ENCODE measurements at places on chromosomes 5 and 9.

DNA sequence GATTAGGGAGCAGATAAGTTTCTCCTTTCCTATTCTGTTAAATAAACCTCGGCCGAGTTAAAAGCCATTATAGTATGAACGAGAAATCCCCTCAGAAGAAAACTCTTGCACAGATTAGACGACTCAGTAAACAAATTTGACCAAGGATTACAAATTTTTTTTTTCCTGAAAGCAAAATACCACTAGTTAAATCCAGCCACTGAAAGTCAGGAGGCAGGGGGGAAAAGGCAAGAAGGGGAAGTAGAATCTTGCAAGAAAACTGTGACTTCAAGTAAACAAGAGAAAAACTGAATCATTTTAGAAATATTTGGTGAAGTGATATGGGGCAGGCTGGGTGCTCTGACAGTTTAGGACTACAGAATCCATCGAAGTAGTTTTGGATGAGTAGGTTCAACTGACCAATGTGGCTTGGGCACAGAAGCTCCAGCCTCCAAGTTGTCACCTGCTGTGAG, 251.0 kb downstream of the DENND1A start:
- peak; percentile 3 for DNase-seq

DNA sequence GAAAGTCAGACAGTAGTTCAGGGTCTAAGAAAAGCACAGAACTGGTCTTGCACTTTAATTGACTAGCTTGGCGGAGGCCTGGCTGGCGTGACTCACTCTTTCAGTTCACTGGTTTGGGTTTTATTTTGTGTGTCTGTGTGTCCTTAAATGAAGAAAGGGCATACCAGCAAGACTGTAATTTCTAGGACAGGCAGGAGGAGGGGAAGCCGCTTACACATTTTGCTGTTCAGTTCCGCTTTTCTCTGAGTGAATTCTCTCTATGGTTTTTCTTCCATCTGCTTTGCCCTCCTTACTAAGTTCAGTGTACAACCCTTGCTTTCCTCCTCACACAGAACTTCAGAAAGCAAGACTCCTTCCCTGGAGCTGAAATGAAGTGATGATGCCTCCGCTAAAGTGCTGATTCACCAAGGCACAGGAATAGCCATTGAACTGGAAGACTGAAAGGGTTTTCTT, 150.8 kb downstream of the MEF2C start:
- peak; percentile 85 for DNase-seq

DNA sequence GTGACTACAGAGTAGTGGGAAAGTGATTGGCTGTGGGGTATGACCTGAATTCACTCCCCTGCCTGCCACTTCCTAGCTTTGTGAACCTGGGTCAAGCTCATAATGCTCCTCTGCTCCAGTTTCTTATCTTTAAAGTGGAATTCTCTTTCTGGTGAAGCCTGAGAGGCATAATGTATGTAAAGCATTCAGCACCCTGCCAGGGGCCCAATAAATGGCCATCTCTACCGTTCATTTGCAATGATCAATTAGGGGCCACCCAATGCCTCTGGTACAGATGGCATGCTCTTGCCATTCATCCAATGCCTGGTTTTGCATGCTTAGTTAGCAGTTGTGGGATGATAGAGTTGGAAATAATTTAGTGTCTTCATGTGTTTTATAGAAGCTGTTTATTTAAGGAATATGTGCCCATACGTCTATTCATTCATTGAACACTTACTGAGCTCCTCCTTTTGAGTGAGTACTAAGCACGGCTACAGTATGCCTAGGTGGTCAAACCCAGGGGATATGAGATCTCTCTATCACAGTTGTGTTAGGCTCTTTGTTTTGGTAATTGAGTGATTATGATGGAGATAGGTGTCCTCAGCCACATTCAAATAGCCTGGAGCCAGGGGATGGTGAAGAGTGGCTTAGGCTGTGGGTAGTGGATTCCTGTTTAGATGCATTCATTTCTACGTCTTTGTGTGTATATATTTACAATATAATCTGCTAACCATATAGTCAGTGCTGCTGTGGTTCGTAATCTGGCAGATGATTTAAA, 15.3 kb downstream of the ZNF462 start:
- no peak for DNase-seq

- DNase-seq: no peak
Observed at GRCh38 chr9:133916159-133916541, 76.0 kb downstream of the VAV2 start.

- no peak for DNase-seq
Observed at GRCh38 chr9:110750272-110750671, 81.7 kb downstream of the MUSK start.

DNA sequence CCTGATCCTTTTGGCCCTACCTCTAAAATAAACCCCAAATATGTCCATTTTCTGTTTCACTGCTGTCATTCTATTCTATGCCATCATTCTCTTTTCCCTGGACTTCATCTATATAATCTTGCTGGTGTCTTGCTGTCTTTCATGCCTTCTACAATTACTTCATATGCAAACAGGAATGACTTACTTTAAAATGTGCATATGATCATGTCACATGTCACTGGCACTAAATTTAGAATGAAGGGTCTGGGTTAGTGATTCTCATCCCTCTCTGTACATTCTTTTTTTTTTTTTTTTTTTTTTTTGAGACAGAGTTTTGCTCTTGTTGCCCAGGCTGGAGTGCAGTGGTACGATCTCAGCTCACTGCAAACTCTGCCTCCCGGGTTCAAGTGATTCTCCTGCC, 22.9 kb downstream of the FAF2 start:
- no peak for DNase-seq

GRCh38 chr9:76490249-76490990, 31.4 kb downstream of the GCNT1 start:
- DNase-seq: peak; percentile 14

GRCh38 chr9:17052626-17053025, 82.2 kb upstream of the CNTLN start:
- no peak for DNase-seq

- DNase-seq: no peak
Observed at GRCh38 chr5:2991884-2992283, 240.4 kb upstream of the IRX2 start.

- no peak for DNase-seq
Observed at GRCh38 chr5:171776213-171776612, 9.4 kb upstream of the SMIM23 start.

DNA sequence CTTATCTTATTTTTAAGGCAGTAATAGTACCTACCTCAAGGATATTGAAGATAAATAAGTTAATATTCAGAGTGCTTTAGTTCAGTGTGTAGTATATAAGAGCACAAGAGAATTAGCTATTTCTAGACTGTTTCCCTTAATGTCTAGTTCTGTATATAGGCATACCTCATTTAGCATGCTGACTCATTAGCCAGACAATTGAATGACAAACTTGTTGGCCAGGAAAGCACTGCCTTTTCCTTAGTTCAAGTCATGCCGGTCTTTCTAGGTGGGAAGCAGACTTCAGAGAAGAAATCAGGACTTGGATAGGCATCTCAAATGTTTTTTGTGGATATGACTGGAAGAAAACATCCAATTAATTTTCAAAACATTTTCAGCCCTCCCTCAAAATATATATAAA, 3.2 kb upstream of the FBXO4 start:
- DNase-seq: no peak

GRCh38 chr9:116643691-116644090, 43.4 kb upstream of the TRIM32 start:
- DNase-seq: no peak

- DNase-seq: no peak
Observed at GRCh38 chr5:36367524-36367923, 65.8 kb upstream of the RANBP3L start.

- DNase-seq: peak; percentile 42
Observed at GRCh38 chr9:70060883-70061507, 17.3 kb downstream of the MAMDC2 start.

DNA sequence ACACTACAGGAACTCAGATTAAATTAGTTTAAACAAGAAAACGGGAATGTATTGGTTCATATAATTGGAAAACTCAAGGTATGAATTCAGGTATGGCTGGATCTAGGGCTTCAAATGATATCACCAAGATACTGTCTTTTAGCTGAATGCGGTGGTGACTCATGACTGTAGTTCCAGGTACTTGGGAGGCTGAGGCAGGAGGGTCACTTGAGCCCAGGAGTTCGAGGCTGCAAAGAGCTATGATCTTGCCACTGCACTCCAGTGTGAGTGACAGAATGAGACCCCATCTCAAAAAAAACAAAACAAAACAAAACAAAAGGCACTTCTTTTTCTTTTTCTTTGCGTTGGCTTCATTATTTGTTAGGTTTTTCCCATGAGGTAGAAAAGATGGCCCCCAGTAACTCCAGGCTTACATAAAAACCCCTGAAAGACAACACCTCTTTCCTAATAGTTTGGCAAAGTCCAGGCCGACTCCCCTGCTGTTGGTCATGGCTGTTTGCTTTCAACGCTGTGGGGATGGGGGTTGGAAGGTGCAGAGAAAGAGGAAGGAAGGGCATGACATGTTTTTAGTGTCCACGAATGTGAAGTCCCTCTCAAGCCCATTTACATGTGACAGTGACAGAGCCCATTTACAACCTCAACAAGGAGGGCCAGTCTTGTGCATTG, 39.8 kb upstream of the CRB2 start:
- DNase-seq: peak; percentile 89

DNA sequence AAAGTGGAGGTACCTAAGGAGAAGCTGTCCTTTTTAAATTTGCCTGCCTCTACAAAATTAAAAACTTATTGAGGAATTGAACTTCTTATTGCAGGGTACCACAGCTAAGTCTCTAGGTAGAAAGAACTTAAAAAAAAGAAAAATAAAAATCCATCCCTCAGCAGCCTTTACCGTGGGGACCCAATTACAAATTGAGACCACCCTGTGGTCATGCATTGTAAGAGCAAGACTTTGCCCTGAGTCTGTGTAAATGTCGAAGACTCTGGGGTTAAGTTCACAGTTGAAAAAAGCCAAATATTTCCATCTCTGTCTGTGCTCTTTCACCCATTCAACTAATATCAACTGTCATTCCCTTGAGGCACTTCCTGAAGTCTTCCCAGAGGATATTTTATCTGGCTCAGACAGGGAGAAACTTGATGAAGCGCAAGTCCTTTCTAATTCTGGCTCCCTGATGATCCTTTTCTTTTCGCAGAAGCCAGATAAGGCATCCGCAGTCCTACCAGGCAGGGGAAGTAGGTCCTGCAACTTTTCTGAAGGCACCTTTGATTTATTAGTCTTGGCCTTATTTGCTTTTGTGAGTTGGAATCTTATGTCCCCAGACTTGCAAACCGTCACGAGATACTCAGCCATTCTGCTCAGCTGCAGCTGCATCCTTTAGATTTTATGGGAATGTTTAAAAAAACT, 323.8 kb upstream of the WWC1 start:
- DNase-seq: no peak

GRCh38 chr9:19682397-19682796, 106.4 kb downstream of the SLC24A2 start:
- DNase-seq: no peak

GRCh38 chr9:10875752-10876151, 262.9 kb upstream of the PTPRD start:
- no peak for DNase-seq

DNA sequence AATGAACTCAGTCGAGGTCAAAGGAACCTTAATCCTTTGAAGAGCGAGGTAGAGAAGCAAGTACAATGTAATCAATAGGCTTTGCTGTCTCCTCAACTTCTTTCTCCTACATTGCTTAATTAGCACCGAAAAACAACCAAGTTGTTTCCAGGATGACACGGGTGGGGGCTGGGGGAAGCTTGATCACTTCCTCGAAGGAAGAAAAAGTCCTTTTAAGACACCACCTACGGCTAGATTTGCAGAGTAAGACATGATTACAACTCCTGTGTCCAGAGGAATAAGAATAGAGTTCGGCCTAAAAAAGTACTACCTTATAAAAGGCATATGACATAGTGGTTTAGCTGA, 811 bp upstream of the ARRDC3 start:
- DNase-seq: peak; percentile 64

- DNase-seq: no peak
Observed at GRCh38 chr5:158837908-158838307, 261.8 kb downstream of the EBF1 start.

DNA sequence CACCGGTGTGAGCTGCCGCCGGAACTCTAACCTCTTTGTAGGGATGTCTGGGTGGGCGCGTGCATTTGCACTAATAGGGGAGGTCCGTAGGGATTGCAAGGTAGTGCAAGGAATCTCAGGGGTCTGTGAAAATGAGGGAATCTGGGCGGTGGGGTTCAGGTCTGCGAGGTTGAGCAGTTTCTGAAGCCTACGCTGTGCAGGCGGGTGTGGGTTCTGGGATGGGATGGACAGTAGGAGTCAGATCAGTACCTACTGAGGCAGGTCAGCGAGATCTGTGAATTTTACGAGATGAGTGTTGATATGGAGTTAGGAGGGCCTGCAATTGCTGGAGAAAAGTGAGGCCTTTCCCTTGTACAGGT, 856 bp upstream of the ATOSB start:
- DNase-seq: no peak

DNA sequence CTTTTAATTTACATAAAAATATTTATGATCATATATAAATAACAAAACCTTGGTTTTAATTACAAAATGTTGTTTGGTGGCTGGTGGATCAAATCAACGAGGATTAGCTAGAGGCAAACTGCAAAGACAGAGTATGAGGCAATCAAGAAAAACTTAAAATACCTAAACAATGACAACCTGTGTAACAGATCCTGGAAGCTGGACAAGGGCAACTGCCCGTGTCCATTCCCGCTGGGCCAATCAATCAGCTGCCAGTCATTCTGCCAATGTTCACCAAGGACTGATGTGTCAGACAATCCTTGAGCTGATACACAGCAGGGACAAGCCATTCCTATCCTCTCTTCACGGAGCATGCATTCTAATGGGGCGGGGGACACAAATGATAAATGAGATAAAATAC, 3.2 kb upstream of the TENT4A start:
- DNase-seq: no peak

DNA sequence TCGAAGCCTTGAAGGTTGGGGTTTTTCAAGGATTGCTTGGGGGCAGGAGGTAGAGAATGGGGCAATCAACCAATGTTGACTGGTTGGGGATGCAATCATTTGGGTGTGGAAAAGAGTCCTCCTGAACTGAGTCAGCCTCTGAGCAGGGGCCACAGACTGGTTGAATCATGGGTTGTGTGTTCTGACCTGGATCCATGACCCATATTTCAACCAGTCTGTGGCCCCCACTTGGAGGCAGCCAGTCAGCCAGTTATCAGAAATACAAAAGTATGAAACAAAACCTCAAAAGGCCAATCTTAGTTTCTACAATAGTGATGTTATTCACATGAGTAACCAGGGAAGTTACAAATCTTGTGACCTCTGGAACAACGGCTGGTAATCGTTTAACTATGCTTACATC, 81.4 kb upstream of the RANBP6 start:
- DNase-seq: no peak

GRCh38 chr9:37107701-37108100, 12.7 kb upstream of the ZCCHC7 start:
- DNase-seq: no peak

GRCh38 chr5:75510417-75510835, 1.0 kb downstream of the CERT1 start:
- DNase-seq: peak; percentile 43
